Tibial nerve (tissue), 4 donors: ENCODE measurements at places on chromosomes 16 and 17. TPM values are rescaled to one million over a fixed set of nuclear protein-coding genes. Genes with fewer than 3 reads are reported as not detected.

The WNT9B gene
- total RNA-seq = 0.78 TPM

DNA sequence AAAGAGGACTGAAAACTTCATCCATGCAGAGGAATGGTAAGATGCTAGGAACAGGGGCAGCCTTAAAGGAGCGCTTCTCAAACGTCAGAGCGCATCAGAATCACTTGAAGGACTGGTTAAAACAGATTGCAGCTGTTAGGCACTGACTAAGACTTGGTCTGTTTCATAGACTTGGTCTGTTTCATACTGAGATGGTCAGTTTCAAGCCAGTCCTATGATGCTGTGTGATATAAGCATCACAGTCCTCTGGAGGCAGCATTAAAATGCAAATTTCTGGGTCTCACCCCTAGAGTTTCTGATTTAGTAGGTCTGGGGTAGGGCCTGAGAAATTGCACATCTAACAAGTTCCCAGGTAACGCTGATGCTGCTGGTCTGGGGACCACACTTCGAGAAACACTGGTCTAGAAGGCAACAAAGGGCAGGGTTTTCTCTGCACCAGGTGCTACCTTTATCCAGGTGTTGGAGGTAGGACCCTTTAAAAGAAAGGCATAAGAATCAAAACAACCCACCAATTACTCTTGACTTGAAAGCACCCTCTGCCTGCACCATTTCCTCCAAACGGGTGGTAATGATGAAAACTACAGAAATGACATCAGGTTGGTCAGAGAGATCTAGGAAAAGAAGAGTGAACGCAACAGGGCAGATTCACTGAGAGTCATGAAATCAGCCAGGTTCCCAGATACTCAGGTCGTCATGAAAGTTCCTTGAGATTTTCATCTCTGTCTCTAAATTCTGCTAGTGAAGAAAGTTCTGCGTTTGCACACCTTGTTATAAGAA is 95.0 kb upstream of the RCVRN start:
- no peak for DNase-seq

- DNase-seq = no peak
Measured at GRCh38 chr17:73496232-73496631, 148.0 kb downstream of the SDK2 start.

DNA sequence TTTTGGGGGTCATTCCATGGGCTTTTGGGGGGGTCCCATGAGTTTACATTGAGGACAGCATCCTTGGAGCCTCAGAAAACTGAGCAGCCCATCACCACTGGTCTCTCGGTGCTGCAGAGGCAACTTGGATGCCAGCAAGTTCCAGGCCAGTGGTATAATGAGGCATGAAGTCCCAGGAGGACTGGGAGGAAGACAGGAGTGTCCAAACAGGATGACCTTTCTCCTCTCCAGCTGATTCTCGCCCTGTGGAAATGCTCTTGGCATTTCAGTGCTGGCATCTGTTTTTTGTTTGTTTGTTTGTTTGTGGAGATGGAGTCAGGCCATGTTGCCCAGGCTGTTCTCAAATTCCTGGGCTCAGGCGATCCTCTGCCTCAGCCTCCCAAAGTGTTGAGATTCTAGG is 347.6 kb downstream of the SNX29 start:
- DNase-seq = no peak

- no peak for DNase-seq
Measured at GRCh38 chr16:47732523-47733111, 271.5 kb downstream of the PHKB start.

DNA sequence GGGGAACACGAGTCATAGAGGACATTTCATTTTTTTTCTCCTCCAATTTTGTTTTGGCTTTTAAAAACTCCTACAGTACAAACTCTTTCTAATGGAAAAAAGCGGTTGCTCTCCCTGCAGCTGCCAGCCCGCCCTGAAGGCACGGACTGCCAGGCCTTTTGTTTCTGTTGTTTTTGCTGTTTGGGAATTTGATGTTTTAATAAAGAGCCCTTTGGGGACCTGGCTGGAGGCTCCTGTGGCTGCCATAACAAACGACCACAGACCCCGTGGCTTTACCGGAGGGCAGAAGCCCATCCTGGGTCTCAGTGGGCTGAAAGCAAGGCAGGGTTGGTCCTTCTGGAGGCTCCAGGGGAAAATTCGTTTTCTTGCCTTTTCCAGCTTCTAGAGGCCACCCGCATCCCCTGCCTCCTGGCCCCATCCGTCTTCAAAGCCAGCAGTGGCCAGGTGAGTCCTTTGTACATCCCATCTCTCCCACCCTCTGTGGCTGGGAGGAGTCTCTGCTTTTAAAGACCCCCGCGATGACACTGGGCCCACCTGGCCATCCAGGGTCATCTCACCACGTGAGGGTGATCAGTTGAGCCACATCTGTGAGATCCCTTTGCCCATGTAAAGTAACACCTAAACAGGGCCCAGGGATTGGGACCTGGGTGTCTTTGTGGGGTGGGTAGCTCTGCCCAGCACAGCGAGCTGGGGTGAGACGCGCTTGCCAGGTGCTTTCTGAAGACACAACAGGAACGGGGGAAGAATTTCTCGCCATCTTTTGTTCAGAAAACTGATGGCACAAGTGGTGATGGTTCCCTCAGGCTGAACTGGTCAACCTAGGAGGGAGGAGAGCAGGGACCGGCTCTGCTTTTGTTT is 113.9 kb downstream of the BANP start:
- DNase-seq = no peak

DNA sequence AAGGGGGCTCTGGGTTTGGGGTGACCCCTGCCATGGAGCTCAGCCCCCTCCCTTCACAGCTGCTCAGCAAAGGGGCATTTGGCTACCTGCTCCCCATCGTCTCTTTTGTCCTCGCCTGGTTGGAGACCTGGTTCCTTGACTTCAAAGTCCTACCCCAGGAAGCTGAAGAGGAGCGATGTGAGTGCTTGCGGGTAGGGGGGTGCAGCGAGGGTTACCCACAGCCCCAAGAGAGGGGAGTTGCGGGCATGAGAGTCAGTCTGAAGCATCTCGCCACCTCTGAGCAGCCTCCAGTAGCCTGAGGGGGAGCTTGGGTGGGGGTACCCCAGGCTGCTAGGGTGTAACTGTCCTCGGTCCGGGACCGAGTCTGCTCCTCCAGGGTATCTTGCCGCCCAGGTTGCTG is 6.8 kb upstream of the TCAP start:
- no peak for DNase-seq

DNA sequence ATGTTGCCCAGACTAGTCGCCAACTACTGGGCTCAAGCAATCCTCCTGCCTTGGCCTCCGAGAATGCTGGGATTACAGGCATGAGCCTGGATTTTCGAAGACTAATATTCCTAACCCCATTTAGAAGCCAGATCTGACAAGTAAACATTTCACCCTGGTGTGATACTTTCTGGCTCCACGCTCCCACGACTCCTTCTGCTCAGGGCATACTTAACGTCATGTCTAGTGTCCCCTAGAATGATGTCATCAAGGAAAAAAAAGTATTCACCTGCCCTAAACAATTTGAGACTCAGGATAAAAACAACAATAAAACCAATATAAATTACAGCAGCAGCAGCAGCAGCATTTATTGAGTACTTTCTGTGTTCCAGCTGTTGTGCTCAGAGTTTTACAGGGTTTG is 13.2 kb downstream of the ITGB3 start:
- DNase-seq = no peak

- no peak for DNase-seq
Measured at GRCh38 chr16:60945225-60945624, 1091.0 kb downstream of the CDH8 start.

The SREBF1 gene
- total RNA-seq = 231 TPM

DNA sequence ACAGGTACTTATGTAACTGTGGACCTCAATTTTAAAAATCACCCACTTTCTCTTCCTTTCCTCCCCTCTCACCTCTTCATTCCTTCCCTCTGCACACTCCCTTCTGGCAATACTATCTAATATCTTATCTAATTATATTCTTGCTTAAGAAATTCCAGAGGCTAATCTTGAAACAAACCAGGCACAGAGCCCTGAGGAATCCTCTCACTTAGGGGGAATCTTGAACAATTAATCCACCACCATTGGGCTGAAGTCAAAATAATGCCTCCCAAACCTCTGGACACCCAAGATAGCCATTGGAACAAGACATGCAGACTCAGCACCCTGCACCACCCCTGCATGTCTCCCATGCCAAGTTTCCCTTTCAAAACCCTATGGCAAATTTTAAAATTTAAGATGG is 1.0 kb upstream of the KRTAP4-6 start:
- no peak for DNase-seq

DNA sequence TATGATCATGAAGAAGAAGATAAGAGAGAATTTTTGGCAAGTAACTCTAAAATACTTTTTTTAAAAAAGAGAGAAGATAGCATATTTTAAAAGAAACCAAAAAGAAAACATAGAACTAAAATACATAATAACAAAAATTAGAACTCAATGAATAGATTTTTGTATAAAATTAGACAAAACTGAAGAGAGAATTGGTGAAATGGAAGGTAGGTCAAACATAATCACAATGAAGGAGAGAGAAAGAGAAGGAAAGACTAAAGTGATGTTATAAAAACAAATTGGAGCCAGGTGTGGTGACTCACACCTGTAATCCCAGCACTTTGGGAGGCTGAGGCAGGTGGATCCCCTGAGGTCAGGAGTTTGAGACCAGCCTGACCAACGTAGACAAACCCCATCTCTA is 211.5 kb downstream of the AXIN2 start:
- no peak for DNase-seq

GRCh38 chr16:73049091-73049490 is 1.2 kb upstream of the ZFHX3 start:
- DNase-seq = no peak

DNA sequence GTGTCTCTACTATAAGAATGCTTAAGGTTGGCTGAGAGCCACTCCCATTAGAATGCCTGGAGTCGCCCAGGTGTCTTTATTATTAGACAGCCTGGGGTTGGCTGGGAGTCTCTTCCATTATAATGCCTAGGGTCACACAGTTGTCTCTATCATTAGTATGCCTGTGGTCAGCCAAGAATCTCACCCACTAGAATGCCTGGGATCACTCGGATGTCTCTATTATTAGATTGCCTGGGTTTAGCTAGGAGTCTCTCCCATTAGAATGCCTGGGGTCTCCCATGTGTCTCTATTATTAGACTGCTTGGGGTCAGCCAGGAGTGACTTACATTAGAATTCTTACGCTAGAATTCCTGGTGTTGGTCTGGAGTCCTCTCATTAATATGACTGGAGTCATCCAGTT is 2255.3 kb downstream of the TP53TG3F start:
- no peak for DNase-seq

The MYH3 gene
- 5.9 TPM for total RNA-seq

The ZNF423 gene
- 19.2 TPM for total RNA-seq

GRCh38 chr16:15866451-15866850 is 9.6 kb upstream of the MYH11 start:
- no peak for DNase-seq

The GCGR gene
- 3.9 TPM for total RNA-seq

- DNase-seq = no peak
Measured at GRCh38 chr16:25108054-25108453, 3.5 kb upstream of the LCMT1 start.

The KRTAP17-1 gene
- total RNA-seq = not detected

DNA sequence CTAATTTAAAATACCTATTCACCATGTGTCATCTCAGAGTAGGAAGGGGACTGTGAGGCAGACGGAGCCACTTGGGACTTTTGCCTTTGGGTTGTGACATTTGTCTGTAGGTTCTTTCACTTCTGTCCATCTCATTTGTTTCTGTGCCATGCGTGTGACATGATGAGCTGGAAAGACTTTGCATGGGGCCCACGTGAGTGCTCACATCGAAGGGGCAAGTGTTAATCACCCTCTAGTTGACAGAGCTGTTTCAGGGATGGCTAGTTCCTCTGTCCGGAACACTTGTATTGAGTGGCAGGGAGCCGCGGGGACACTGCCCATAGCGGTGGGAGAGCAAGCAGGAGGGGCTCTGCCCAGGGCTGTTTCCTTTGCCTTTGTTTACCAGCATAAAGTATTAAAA is 112.0 kb downstream of the RPTOR start:
- DNase-seq = no peak
